Panc1 (cell line): ENCODE measurements at places on chromosomes 7 and 10.
A peak's percentile ranks its signal among the peaks of the same experiment; 100 is the strongest.

GRCh38 chr10:131650771-131651673 is 249.8 kb upstream of the PPP2R2D start:
- no peak for DNase-seq

GRCh38 chr10:117413928-117414618 is 38.8 kb upstream of the PDZD8 start:
- DNase-seq: peak; percentile 27

DNA sequence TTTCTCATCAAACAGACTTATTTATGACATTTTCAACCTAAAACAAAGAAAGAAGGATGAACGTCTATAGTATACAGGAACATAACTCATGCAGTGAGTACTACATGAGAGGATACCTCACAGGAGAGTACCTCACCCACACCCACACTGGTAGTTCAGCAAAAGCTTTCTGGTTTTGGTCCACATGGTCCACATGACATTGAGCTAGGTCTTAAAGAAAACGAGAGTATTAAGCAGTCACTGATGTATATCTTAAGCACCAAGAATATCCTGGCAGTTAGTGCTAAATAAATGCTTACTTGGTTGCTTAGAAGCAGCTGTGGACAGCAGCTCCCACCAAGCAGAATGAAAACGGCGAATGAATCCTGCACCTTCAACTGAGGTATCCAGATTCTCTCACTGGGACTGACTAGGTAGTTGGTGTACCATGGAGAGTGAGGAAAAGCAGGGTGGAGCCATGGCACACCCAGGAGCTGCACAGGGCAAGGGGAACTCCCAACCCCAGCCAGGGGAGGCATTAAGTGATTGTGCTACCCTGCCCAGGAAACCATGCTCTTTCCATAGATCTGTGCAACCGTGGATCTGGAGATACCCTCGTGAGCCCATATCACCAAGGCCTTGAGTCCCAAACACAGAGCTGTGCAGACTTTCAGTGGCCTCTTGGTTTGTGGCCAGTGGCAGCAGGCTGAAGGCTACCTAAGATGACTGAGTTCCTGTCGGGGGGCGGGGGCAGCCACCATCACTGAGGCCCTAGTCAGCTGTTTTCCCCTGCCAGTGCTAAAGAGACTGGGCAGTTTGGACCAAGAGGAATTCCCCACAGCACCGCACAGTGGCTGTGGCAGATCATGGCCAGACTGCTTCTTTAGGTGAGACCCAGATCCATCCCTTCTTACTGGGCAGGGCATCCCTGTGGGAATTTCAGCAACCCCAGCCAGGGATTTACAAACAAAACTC is 143.4 kb downstream of the SGMS1 start:
- no peak for DNase-seq

DNA sequence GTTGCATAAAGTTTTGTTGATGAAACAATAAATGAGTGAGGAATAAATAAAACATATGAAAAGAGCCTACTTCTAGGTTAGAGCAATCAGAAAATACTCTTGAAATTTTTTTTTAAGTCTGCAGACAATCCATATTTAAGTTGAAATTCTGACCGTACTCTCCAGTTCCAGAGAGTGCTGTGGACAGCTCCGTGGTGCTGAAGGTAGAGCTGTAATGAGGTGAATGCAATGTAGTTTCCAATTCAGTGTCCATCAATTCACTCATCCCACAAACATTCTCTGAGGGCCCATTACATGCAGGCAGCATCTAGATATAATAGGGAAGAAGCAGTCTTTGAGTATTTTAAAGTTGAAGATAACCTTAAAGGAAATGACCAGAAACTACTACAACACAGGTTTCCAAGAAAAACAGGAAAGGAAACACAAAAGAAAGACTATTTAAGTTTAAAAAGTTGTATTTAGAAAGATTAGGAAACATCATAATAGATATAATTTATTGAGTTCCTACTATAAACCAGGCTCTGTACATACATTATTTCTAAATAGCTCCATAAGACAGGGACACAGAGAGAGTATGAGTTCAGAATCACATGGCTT is 44.0 kb upstream of the CRTAC1 start:
- no peak for DNase-seq

DNA sequence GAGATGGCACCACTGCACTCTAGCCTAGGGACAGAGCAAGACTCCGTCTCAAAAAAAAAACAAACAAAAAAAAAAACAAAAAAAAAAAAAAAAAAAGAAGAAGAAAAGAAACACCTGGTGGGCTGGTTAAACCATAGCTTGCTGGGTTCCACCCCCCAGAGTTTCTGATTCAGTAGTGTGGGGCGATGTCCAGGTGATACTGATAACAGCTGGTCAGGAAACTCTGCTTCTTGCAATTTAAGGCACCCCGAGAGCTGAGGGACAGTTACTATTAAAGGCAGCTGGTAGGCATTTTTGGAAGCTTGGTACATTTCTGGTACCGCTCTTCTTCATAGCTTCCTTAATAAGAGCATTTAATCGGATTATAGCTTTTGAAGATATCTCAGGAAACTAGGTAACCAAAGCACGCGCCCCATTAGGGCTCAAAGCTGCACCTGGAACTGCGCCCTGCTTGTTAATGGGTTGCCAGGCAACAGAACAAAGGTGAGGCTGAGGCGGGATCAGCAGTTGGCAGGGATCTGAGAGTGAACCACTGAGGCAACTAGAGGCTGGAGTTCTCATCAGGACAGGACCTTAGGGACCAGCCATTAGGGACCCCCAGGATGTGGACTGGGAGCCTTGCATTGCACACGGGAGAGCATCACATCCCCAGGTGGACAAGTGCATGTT is 6.5 kb upstream of the SDK1 start:
- no peak for DNase-seq

- no peak for DNase-seq
These were observed 36.6 kb upstream of the SPOCK2 start for GRCh38 chr10:72124989-72125388.

DNA sequence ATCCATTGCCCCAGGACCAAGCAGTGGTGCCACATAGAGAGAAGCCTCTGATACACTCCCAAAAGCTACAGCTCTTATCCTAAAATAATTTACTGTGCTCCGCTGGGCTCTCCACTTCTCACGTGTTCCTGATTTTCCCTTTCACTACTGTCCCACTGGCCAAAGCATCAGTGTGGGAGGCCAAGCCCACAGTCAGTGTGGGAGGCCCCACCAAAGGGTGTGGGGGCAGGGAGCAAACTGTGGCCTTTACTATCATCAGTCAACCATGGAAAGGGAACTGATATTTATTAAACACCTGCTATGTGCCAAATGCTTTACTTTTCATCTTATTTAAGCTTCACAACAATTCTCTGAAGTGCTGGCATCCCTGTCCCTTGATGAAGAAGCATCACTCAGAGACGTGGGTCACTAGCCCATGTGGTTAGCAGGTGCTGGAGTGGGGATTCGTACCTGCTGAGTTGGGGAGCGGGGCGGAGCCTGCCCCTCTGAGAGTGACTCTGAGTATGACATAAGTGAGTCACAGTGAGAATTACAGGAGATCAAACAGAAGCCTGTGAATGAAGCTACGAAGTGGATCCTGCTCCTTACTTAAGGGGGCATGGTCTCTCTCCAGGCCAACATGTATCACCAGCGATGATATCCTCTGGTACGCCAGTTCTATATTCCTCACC is 50.4 kb downstream of the PYROXD2 start:
- no peak for DNase-seq

DNA sequence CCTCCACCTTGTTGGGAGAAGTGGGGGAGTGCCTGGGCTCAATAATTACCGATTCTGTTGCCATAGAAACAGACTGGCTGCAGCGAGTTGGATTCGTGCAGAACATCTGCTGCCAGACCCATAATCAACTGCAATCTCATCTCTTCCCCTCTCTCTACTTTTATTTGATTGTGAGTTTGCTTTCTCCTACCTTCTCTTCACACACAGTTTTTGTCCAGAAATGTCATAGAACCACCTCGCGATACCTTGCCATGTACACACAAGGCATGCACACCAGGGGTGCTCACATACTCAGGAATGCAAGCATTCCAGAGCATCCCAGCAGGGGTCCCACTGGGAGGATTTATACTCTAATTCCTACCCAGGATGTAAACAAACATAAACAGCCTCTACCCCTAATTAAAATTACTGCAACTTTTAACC is 262.2 kb upstream of the AOAH start:
- DNase-seq: no peak

DNA sequence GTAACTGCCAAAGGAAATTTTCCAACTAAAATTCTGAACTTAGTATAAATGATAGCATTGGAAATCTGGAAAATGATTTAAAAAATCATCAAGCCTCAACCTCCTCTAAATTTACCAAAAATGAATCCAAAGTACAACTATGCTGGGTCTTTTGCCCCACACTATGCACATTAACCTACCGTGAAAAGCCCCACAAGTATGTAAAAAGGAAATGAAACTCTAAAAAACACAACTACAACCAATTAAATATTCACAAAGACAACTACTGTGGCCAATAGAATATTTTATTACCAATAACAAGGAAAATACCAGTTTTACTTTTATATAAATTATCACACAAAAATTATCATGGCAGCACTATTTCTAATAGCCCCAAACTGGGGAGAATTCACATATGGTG is 19.3 kb downstream of the EIF3A start:
- DNase-seq: no peak

DNA sequence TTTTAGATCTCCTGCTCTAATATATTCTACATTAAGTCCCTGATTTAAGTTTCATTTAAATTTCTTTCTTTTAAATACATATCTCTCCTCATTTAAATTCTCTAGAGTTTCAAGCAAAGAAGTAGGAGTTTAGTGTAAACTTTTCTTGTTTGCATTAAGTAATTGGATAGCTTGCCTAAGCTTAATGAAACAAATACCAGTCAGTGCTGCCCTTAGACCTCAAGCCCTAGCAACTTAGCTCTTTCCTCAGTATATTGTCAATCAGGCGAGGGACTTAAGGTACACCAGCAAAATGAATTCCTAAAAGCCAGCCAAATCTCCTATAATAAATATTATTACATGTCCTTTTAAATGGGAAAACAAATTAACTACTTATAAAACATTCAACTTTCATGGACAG is 101.5 kb downstream of the CHCHD3 start:
- DNase-seq: no peak

GRCh38 chr10:102117391-102118159 is 2.6 kb downstream of the LDB1 start:
- no peak for DNase-seq

DNA sequence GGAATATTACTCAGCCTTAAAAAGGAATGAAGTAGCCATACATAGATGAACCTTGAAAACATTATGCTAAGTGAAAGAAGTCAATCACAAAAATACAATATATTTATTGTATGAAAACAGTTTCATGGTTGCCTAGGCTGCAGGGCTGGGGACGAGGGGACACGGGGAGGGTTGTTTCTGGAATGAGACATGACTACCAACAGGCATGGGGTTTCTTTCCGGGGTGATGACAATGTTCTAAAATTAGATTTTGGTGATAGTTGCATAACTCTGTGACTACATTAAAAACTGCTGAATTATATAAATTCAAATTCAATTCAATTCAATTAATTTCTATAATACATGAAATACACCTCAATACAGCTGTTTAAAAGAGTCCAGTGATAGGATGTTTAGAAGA is 88.0 kb downstream of the ARHGAP22 start:
- DNase-seq: no peak

GRCh38 chr10:131094527-131095312 is 216.8 kb downstream of the TCERG1L start:
- no peak for DNase-seq

DNA sequence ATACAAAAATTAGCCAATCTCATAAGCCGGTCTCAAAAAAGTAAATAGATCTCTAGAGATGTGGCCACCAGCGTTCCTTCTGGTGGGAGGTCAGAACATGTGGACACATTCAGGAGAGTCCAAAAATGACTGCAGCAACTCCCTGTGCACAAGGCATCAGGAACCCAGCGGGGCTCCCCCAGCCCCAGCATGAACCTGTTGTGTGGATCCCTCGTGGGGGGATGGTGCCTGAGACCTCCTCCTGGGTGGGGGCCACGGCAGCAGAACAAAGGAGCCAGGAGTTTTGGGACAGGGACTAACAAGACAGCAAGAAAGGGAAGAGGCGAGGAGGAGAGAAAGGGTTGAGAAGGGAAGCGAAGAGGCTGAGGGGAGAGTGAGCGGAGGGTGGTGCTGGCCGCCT is 121.8 kb downstream of the WDR37 start:
- no peak for DNase-seq

DNA sequence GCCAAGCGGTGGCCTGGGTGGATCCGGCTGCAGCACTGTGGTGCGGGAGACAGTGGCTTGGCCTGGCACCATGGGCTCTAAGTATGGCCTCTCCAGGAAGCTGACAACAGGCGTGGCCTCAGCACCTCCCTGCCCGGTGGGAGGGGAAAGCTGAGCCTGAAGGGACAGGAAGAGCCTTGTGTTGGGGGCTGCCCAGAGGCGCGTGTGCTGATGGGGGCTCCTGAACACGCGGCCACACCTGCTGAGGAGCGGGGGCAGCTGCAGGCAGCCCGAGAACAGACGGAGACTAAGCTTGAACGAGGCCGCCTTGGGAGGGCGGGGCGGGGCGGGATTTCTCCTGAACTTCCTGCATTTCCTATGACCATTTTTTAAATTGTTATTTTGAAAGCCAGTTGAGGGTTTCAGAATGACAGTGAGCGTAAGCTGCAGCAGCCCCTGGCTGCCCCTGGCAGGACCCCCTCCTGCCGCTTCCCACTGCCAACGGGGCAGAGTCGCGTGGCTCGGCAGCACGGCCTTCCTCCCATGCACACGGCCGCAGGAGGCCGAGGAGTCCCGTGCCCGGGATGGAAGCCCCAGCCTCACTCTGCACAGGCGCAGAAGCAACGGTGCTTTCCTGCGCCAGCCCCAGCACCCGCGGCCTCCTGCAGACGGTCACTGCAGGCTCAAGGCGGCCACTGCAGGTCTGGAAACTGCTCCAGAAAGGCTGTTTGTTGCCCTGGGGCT is 43.2 kb downstream of the DPYSL4 start:
- no peak for DNase-seq

GRCh38 chr7:87100326-87100725 is 40.9 kb upstream of the ELAPOR2 start:
- DNase-seq: no peak

DNA sequence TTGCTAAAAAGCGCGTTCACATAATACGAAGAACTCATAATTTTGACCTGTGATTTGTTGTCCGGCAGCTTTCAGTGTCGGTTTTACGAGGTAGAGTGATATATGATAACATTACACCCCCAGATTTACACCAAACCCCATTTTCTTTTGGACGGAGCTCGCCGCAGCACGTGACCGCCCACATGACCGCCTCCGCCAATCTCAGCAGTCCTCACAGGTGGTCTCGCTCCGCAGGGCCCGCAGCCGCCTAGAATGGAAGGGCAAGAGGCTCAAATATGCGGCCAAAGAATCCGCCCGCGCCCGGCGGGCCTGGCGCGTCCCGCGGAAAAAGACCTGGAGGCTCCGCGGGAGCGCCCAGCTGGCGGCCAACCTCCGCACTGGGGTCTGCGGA is at the start of gene HOXA7:
Gene HOXA7 (minus strand): TSS at position 168 of the 391 bp plus-strand sequence. CDS start 130 bp downstream, at position 38.
- DNase-seq: no peak

GRCh38 chr10:11439523-11440053 is 171.9 kb downstream of the USP6NL start:
- DNase-seq: no peak

GRCh38 chr10:60978287-60979115 is 34.5 kb upstream of the RHOBTB1 start:
- DNase-seq: no peak
